ENCODE measurements at places on chromosomes 7 and 10. TPM values are rescaled to one million over a fixed set of nuclear protein-coding genes. Genes with fewer than 3 reads are reported as not detected.

GRCh38 chr10:87921931-87922688 lies 58.7 kb downstream of the PTEN start:
- DNase-seq = no peak

Gene AVPI1
- 113 TPM for total RNA-seq

GRCh38 chr10:91349381-91349780 lies 60.8 kb upstream of the HECTD2 start:
- DNase-seq = no peak

DNA sequence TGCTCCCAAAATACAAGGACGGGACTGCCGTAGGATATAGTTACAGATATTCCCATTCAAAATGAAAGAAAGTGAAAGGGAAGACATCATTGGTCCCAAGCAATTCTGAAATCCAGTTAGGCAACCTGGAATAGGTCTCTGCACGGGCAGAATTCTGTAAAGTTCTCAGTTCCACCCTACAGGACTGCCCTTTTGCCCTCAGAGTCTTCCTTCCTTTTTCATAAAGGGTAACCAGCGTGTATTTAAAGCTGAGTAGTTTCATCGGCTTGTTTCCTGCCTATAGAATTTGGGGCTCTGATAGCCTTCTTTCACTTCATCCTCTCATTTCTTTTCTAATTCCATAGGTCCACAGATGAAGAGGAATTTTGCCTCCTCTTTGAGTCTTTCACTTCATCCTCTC lies 20.0 kb downstream of the COPG2 start:
- DNase-seq = no peak

Gene CUZD1
- total RNA-seq = 1.2 TPM

DNA sequence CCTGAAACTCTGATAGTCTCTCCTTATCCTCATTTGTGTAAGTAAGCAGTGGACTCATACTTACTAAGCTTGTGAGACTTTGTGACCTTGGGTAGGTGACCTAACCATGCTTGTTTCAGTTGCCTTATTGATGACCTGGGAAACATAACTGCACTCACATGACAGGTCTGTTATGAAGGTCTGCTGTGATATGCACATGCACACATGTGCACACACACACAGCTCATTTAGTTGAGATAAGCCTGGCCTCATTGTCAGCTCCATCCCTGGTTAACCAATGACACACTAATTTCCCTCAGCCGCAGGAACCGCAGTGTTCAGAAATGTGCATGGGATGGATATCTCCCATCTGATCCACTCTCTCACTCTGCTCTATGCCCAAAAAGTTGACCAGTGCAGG lies 177.2 kb downstream of the GPAM start:
- DNase-seq = no peak

DNA sequence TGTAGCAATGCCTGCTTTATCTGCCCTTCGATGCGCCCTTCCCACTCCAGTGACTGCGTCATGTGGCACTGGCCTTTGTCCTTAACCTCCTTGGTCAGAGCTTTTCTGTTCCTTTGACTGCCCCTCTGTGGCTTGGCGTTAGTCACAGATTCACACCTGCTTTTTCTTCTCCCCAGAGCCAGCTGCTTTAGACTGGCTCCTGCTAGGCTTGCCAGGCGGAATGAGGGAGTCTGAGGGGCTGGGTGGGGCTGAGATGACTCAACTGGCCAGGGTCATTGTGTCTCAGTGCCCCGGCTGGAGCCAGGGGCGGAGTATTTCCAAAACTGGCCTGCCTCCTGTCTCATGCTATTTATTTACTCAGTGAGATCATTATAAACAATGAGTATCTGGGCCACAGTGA lies 194.1 kb downstream of the EMX2 start:
- no peak for DNase-seq

DNA sequence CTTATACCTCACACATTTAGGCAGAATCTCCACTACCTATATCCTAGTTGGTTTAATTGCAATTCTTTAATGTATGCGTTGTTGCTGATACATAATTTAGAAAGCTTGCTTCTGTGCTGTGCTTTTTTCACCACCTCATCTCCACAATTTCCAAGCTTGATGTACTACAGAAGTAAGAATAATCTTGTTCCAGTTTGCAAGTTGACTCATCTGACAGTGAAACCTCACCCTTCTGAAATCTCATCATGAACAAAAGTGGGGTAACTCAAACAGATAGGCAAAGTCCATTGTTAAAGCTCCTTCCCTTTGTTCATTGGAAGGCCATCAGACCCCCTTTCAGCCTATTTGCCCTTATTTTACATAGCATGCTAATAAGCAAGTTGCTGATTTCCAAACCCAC lies 13.6 kb downstream of the EIF4EBP2 start:
- no peak for DNase-seq

Gene CNPY1
- total RNA-seq = 0.30 TPM

Gene TRIM50
- total RNA-seq = 0.84 TPM

Gene RSPH10B2
- 3.3 TPM for total RNA-seq

Gene FAM25A
- total RNA-seq = not detected

- DNase-seq = no peak
Measured at GRCh38 chr7:12893292-12893691, 205.9 kb downstream of the ARL4A start.

GRCh38 chr7:156327474-156327873 lies 313.1 kb upstream of the RNF32 start:
- DNase-seq = no peak

- no peak for DNase-seq
Measured at GRCh38 chr7:150337659-150338081, 3.8 kb downstream of the RARRES2 start.

Gene ZNRF2
- total RNA-seq = 36.3 TPM

- no peak for DNase-seq
Measured at GRCh38 chr10:129914153-129914855, 49.8 kb downstream of the EBF3 start.

GRCh38 chr10:113297226-113297625 lies 255.6 kb upstream of the HABP2 start:
- DNase-seq = no peak

GRCh38 chr10:4181081-4181480 lies 396.1 kb upstream of the KLF6 start:
- DNase-seq = no peak

GRCh38 chr7:85164376-85164775 lies 22.5 kb downstream of the SEMA3D start:
- DNase-seq = no peak

- peak; percentile 10 for DNase-seq
Measured at GRCh38 chr10:5840314-5841307, 27.4 kb upstream of the GDI2 start.

DNA sequence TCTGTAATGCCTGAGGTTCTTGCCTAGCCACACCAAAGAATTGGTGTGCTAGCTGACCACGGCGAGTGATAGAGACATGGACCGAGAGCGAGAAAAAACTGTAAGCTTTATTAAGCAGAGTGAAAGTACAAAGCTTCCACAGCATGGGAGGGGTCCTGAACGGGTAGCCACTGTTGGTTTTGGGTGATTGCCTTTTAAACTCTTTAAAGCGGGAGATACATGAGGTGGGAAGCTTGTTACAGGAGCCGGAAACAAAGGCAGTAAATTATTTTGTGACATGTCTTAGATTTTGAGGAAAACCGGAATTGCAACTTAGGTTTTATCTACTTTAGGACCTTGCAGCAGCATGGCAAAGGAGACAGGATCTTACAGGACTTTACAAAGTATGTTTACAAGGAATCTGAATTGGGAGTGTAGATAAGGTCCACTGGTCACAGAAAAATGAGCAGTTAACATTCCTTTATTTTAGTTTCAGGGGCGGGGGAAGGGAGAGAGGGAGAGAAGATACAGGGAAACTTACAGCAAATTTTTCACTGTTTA lies 252.7 kb upstream of the MBL2 start:
- no peak for DNase-seq

Gene MMRN2
- total RNA-seq = 59.1 TPM

GRCh38 chr7:17152721-17153120 lies 145.7 kb upstream of the AHR start:
- DNase-seq = no peak

- no peak for DNase-seq
Measured at GRCh38 chr7:91329571-91329970, 65.3 kb downstream of the FZD1 start.

Gene ASB15
- not detected for total RNA-seq

GRCh38 chr10:131071721-131072120 lies 239.8 kb downstream of the TCERG1L start:
- no peak for DNase-seq

GRCh38 chr7:139777133-139777891 lies 486 bp downstream of the HIPK2 start:
- no peak for DNase-seq

Gene RSPH10B
- not detected for total RNA-seq

Gene GJD4
- 0.20 TPM for total RNA-seq

DNA sequence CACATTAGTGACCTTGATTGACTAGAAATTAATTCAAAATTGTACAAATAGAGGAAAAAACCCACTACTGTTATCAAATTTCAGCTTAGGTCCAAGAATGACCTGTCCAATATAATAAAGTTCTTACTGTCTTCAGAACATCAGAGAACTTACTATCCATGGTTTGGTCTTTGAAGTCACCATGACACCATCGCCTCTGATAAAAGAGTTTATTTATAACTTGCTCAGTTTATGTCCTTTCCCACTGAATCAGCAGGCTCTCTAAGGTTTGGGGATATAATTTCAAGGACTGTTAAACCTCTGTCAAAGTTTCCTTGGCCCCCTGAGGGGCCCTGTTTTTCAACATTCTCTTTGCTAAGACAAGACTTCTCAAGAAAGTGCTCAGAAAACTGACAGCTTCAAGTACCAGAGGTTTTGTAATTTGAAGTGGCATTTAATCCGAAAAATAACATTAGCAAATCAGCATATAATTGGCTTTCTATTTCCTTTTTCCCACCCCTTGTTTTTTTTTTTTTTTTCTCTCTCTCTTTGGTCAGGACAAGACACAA lies 191.7 kb upstream of the FERD3L start:
- DNase-seq = no peak

Gene AGBL3
- 3.1 TPM for total RNA-seq

Gene CYP2C19
- not detected for total RNA-seq

DNA sequence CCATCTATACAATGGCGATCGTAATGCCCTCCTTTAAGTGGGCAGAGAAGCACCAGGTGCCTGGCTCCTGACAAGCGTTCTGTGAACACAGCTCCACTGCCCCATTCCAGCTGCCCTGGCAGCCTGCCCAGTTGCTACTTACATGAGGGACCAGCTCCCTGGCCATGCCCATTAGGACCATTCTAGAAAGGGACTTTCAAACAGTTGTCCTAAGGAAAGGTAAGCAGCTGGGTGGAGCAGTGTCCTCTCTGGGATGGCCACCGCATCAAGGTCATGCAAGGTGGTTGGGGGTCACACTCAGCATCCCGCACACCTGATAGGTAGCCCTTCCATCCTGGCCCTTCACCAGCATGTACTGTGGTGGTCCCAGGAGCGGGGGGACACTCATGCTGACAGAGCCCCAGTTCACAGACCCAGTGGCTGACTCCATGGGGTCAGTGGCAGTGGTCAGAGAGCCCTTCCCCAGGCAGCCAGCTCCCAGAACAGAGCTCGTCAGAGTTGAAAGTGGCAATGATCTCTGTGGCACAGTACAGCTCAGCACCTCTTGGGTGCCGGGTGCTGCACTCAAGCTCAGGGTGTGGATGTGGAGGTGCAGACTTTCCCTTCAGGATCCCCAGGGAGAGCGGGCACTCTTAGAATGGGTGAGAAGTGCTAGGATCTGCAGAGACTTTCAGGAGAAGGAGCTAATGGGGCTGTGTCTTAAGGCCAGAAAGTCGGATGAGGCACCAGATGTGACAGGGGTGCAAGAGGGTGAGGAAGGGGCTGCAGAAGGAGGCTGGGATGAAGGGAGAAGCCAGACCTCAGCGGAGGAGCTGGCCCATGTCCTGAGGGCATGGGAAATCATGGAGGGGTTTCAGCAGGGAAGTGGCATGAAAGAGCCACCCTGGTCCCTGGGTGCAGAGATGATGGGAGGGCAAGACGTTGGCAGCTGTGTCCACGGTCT lies 10.9 kb downstream of the MMRN2 start:
- no peak for DNase-seq

Gene TLX1
- total RNA-seq = not detected

Gene CYP3A4
- total RNA-seq = not detected

All from tibial nerve (tissue), 4 donors.